Right hindlimb (tissue), 1 donor: ENCODE measurements at places on chromosomes 13 and 19.

GRCh38 chr13:35855531-35856019, 275.6 kb downstream of the DCLK1 start:
- no peak for DNase-seq

GRCh38 chr19:37979547-37980082, 72.6 kb downstream of the SIPA1L3 start:
- no peak for DNase-seq

- peak; percentile 39 for DNase-seq
These were observed 1.4 kb downstream of the CIC start for GRCh38 chr19:42270346-42271044.

- DNase-seq: no peak
These were observed 821 bp downstream of the ZNF616 start for GRCh38 chr19:52138983-52139251.

- no peak for DNase-seq
These were observed 318.7 kb upstream of the KLF12 start for GRCh38 chr13:74452881-74453280.

GRCh38 chr19:54399189-54399588, 16.1 kb upstream of the TTYH1 start:
- DNase-seq: no peak

- DNase-seq: no peak
These were observed 8.7 kb upstream of the KANK2 start for GRCh38 chr19:11205939-11206570.

DNA sequence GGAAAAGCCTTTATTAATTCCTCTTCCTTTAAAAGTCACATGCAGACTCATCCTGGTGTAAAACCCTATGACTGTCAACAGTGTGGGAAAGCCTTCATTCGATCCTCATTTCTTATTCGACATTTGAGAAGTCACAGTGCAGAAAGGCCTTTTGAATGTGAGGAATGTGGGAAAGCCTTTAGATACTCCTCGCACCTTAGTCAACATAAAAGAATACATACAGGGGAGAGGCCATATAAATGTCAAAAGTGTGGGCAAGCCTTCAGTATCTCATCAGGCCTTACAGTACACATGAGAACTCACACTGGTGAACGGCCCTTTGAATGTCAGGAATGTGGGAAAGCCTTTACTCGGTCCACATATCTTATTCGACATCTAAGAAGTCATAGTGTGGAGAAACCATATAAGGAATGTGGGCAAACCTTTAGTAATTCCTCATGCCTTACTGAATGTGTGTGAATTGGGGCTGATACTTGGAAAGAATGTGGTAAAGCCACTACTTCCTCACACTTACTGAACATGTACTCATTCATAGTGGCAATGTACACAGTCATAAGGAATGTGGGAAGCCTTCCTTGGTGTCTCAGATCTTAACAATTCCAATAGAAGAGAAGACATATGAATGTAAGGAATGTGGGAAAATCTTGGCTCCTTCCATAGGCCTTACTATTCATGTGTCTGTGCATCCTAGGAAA, 18.8 kb downstream of the ZNF559 start:
- DNase-seq: no peak

GRCh38 chr13:100235311-100235901, 146.5 kb downstream of the PCCA start:
- no peak for DNase-seq

GRCh38 chr19:42313096-42313839, at the start of gene TMEM145:
Gene TMEM145 (plus strand): TSS chr19:42313309. CDS start chr19:42313377, 68 bp downstream.
- DNase-seq: no peak

- DNase-seq: no peak
These were observed 9.9 kb upstream of the LEUTX start for GRCh38 chr19:39768786-39769185.

GRCh38 chr13:114115796-114116195, 16.6 kb downstream of the RASA3 start:
- DNase-seq: peak; percentile 14

GRCh38 chr19:10433131-10433536, 12.8 kb downstream of the PDE4A start:
- DNase-seq: no peak

- no peak for DNase-seq
These were observed 590.9 kb upstream of the SGCG start for GRCh38 chr13:22589880-22590279.

GRCh38 chr13:77719128-77719527, 21.6 kb downstream of the SLAIN1 start:
- DNase-seq: no peak

DNA sequence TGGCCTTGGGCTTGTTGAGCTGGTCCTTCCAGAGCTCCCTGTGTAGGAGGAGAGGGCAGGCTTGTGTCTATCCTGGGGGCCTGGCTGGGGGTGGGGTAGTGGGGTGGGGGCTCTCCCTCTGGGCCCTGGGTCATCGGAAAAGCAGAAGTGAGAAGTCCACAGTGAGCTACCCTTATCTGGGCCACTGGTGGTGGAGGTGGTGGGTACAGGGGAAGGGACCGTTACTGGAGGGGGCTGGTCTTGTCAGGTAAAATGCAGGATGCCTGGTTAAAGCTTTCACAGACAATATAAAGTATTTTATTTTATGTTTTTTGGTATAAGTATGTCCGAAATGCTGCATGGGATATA, 342 bp upstream of the SIGLEC10 start:
- no peak for DNase-seq

GRCh38 chr13:68023838-68024581, 793.9 kb upstream of the PCDH9 start:
- DNase-seq: no peak

DNA sequence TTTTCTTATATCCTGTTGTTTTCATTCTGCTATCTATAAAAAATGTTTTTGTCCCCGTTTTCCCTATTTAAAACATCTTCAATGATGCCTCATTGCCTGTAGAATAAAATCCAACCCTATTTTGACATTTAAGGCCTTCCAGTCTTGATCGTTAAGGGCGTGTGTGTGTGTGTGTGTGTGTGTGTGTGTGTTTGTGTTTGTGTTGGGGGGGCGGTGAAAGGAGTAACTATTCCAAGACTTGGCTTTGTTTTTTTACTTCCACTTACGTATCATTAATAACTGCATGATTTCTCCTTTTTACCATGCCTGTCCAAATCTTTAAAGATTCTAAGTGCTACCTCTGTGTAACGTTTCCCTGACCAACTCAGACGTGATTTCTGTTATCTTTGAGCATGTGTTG, 784 bp downstream of the PIBF1 start:
- no peak for DNase-seq

GRCh38 chr13:25761041-25761440, 290.8 kb downstream of the SHISA2 start:
- no peak for DNase-seq

- no peak for DNase-seq
These were observed 35.3 kb downstream of the BICRA start for GRCh38 chr19:47644199-47644598.

- peak; percentile 55 for DNase-seq
These were observed 21.3 kb downstream of the ZNF77 start for GRCh38 chr19:2923510-2923909.

GRCh38 chr19:45439190-45439568, 15.5 kb upstream of the ERCC1 start:
- DNase-seq: no peak

- peak; percentile 39 for DNase-seq
These were observed at the start of gene S1PR5 for GRCh38 chr19:10517361-10517759. Gene S1PR5 (minus strand): TSS chr19:10517447. CDS start chr19:10515011, 2,436 bp downstream.

GRCh38 chr19:53555352-53555751, 17.4 kb downstream of the ZNF331 start:
- no peak for DNase-seq

DNA sequence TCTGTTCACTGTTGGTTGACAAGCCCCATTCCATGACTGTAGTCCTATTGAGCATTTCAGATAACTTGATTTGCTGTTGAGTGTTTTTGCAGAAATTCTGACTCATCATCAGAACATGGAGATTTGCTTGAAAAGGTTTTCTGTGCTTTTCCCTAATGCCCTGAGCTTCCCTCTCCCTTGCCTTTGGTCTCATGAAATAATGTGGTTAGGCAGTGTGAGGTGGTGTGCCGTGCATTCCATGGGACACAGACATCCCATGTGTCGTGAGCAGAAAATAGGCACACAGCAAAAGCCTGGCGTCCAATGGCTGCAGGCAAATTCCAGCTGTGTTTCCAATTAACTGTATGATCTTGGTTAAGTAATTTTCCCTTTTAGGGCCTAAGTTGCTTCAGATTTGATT, 197.4 kb downstream of the DLEU7 start:
- DNase-seq: no peak

GRCh38 chr13:102825400-102825799, 20.4 kb upstream of the ERCC5 start:
- no peak for DNase-seq

GRCh38 chr13:56736966-56737365, 403.8 kb upstream of the PRR20A start:
- no peak for DNase-seq

- DNase-seq: no peak
These were observed 36.7 kb downstream of the DNAJC3 start for GRCh38 chr13:95713651-95714050.

GRCh38 chr19:14333101-14333871, 48.0 kb upstream of the ADGRE5 start:
- peak; percentile 65 for DNase-seq

DNA sequence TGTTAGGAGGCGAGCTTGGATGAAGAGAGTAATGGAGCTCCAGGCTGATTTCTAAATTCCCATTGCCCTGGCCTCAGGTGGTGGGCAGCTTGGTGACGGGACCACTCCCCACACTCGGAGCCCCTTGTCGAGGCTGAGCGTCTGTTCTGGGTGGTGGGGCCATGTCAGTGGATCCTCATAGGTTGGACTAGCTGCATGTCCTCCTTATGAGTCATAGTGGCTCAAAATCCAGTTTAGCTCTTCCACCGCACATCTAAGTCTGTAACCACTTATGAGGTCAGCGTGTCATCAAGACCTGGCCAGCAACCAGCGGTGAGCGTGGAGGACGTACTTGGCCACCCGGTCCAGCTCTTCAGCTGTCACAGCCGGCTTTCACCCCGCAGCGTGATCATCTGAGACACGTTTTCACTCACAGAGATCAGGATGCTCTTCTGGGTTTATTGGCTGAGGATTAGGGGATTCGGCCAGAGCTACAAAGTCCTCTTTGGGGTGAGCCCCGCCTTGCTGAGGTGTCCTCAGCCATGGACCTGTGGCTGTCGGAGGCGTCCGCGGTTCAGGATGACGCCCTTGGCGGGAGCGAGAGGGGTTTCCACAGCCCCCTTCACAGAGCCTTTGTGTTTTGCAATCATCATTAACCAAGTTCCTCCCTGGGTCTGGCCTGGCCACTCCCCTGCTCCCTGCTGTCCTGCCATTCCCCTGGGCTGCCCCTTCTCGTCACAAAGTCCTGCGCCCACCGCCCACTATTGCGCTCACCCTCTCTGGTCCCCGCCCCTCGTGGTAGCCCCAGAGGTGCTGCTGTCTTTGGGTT, 41.9 kb downstream of the ADPRHL1 start:
- peak; percentile 65 for DNase-seq

DNA sequence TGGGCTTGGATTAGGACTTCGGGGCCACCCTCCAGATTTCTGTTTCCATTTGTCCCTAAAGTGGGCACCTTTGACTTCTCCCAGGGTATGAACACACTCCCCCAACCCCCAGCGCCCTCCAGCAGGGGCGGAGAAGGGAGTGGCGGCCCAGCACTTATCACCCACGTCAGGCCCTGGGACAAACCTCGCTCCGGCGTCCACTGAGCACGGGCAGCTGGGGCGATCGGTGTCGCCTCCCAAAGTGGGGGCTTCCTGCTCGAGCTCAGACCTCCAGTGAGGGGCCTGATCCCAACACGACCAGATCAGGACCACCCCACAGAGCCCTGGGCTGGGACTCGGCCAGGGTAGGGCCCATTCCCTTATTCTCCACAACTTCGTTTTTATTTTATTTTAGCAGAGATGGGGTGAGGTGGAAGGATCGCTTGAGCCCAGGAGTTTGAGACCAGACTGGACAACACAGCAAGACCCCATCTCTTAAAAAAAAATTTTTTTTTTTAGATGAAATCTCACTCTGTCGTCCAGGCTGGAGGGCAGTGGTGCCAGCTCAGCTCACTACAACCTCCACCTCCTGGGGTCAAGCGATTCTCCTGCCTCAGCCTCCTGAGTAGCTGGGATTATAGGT, 3.7 kb upstream of the TCF3 start:
- no peak for DNase-seq

DNA sequence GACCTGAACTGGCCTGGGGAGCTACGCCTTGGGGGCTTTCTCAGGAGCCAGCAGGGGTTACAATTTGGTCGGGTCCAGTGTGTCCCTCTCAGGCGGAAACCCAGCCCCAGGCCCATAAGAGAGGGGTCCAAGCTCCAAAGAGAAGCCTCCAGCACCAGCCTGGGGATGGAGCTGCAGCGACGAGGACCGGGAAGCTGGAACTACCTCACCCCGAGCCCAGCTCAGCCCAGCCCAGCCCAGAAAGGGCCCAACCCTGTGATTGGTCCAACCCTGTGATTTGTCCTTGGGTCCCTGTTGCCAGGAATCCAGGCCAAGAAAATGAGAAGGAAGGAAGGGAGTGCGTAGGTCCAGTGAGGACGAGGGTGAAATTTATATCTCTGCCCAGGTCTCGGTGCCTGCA, 24.1 kb downstream of the CLEC4M start:
- DNase-seq: no peak

GRCh38 chr19:45306518-45307027, 16.1 kb downstream of the CKM start:
- peak; percentile 79 for DNase-seq

DNA sequence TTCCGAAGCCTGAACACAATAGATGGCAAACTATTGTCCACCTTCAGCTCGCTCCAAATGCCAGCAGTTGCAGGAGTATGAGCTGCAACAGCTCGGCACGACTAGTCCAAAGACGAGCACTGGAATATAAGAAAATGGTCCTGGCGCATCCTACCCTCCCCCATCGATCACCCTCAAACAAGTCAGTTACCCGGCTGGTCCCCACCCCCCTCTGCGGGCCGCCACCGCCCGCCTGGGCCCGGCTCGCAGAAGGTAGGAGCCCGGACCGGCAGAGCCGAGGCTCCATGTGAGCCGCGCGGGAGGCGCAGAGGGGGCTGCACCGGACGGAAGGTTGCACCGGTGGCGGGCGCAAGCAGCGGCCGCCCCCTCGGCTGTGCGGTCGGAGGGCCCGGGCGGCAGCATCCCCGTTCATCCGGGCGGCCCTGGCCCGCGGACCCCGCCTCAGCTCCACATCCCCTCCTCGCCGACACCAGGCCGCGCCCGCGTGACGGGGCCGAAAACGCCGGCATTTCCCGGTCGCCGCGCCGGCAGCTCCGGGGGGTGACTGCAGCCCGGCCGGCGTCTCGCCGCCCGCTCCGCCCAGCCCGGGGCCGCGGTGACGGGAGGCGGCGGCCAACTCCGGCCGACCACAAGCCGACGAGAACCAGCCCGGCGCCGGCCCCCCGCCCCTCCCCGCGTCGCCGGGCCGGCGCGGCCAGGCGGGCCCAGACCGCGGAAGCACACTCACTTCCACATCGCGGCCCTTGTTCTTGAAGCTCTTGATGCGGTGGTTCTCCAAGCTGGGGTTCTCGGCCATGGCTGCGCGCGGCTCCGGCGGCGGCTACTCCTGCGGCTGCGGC, 552 bp downstream of the KPNA3 start:
- DNase-seq: peak; percentile 68

DNA sequence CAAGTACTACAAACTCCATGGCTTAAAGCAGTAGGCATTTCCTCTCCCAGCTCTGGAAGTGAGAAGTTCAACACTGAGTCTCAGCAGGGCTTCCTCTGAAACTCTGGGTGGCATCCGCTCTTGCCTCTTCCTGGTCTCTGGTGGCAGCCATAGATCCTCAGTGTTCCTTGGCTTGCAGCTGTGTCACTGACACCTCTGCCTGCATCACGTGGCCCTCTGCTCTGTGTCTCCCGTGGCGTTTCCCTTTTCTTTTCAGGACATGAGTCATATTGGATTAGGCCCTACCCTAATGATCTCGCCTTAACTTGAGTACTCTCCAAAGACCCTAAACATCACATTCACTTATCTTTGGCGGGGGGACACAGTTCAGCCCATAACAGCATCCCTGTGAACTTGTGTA, 466.7 kb downstream of the MYO16 start:
- no peak for DNase-seq
